ENCODE measurements at places on chromosomes 3 and 15.

GRCh38 chr3:171895900-171896299, 52.8 kb downstream of the TMEM212 start:
- no peak for DNase-seq

- no peak for DNase-seq
Observed at GRCh38 chr3:129100274-129100673, 21.3 kb downstream of the RAB43 start.

DNA sequence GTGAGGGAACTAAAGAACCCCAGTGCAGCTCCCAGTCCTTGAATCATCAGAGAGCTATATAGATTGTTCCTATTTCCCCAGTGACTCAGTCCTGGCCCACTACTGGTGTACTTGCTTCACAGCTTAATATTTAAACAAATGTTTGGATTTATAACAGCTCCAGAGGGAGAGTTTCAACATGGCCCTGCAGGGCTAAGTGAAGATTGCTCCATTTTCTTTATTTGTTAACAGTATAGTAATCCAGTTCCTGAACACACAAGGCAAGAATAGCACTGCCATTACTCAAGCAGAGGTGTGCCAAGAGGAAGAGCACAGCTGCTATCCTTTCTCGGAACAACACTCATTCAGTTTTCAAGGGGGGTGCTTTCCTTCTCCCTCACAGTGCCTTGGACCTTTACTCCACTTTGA, 6.5 kb downstream of the SQOR start:
- DNase-seq = no peak

GRCh38 chr15:76939715-76940114, 8.2 kb downstream of the RCN2 start:
- DNase-seq = no peak

DNA sequence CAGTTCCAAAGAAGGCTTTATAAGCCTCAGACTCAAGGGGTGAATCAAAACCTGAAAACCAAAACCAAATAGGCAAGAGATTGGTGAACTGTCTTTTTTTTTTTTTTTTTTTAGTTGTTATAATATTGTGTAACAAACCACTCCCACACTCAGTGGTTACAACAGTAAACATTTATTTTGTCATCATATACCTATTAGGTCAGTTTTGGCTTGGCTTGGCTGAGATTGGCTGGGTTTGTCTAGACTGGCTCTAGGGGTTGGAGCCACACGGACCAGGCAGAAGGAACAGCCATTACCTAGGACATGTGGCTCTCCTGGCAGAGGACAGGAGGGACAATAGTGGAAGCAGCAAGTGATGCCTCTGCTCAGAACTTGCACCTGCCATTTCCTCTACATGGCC, 26.4 kb upstream of the RYR3 start:
- DNase-seq = no peak

DNA sequence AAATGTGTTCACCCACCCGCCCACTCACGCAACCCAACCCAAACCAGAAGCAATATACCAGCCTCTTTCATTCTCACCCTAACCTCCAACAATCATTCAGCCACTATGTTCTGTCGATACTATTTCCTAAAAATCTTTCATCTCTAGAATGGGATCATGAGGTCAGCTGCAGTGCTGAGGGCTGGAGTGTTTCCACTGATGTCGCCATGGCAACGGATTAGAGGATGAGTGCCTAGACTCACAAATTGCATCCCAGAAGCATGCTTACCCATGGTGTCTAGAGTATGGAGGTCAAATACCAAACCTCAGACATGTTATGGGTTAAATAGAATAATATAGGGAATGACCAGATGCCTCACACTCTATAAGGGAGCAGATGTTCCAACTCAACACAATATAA, 138.5 kb downstream of the GABRB3 start:
- no peak for DNase-seq

- no peak for DNase-seq
Observed at GRCh38 chr3:105853801-105854432, 14.9 kb downstream of the CBLB start.

- DNase-seq = no peak
Observed at GRCh38 chr15:76393614-76394013, 57.0 kb downstream of the ISL2 start.

GRCh38 chr3:46797486-46797885, 65.8 kb downstream of the MYL3 start:
- DNase-seq = no peak

GRCh38 chr3:1007866-1008265, 85.0 kb upstream of the CNTN6 start:
- DNase-seq = no peak

GRCh38 chr15:30065025-30065801, 17.5 kb upstream of the GOLGA8J start:
- no peak for DNase-seq

GRCh38 chr15:88493844-88494243, 26.3 kb downstream of the MRPS11 start:
- DNase-seq = no peak

GRCh38 chr3:148500881-148501280, 196.8 kb upstream of the AGTR1 start:
- no peak for DNase-seq

GRCh38 chr3:37885814-37886213, 24.1 kb downstream of the CTDSPL start:
- DNase-seq = no peak

DNA sequence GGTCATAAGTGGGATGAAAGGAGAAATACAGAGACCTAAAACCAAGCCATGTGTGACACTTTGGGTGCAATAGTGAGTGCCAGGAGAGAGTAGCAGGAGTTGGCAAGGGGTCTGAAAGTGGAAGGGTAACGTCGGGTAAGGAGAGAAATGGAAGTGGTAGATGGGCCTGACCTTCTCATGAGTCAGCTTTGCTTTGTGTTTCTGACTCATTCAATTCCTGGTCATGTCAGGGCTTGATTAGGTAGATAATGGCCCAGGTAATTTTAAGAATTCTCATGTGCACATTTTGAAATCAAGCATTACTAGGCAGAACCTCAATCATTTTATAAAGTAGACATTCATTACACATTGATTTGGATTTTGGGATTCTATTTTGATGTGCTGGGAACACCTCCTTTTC, 262.5 kb downstream of the SOX2 start:
- DNase-seq = no peak

DNA sequence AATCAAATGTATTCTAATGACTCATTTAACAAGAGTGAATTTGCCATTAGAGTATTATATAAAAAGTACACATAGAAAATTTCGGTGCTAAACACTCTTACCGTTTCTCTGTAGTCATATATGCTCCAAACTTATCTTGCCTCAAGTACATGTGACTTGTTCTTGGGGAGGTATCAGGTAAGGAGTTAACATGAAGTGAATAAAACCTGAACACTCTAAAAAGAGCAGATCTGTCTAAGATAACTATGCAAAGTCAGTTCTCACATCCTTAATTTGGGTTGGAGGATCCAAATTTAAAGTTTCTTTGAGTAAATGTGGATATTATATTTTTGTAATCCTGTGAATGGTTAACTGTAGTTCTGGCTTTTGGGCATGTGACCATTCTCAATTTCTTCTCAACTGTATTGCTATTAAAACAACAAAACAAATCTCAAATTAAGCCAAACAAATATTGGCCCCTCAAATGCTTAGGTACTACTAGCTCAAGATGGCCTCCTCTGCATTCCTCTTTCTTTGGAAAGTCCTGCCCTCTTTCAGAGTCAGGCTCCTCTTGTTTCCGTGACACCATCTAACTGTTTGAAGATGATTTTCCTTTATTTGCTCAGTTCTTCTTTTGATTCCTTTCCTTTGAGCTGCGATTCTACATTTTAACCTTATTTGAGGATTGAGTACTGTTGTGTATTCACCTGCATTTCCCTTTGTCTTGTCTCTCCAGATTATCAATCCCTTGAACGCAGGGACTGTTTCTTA, 4.2 kb downstream of the EDEM1 start:
- DNase-seq = no peak

DNA sequence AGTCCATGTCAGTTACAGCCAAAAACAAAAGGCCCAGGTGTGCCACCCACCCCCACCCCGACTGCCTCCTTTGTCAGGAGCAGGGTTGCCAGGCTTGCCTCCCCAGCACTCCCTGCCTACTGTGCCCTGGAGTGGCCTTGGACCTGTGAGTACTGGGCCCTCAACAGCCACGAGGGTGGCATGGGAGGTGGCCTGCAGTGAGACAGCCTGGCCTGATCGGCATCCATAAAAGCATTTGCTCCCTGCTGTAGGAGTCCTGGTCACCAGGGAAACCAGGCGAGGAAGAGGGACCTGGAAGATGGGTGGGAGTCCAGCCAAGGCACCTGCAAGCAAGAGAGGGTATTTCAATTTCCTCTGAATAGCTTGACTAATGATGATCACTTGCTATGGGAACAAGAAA, 56.4 kb upstream of the KCNMB2 start:
- DNase-seq = no peak

- DNase-seq = no peak
Observed at GRCh38 chr3:3038201-3038991, 71.8 kb downstream of the IL5RA start.

DNA sequence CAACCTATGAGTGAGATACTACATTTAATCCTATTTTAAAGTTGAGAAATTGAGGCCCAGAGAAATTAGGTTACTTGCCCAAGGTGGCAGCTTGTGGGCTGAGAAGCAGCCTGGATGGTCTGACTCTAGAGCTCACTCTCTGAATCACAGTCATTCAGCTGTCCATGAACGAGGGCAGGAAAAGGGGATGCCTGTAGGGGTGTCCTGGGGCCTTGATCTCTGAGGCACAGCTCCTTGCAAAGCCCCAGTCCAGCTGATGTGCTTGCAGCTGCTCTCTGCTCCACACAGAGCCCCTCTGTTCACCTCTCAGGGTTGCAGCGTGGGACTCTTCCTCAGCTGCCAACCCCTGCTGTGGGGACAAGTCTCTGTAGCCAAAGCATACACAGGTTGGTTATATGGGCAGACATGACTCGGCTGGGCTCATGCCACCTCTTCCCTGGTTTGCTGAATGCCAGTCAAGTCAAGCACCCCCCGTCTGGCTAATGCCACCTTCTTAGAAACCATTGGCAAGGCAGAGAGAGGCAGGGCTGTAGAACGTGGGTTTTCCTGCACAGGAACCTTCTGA, 56.8 kb downstream of the GASK1A start:
- DNase-seq = no peak

DNA sequence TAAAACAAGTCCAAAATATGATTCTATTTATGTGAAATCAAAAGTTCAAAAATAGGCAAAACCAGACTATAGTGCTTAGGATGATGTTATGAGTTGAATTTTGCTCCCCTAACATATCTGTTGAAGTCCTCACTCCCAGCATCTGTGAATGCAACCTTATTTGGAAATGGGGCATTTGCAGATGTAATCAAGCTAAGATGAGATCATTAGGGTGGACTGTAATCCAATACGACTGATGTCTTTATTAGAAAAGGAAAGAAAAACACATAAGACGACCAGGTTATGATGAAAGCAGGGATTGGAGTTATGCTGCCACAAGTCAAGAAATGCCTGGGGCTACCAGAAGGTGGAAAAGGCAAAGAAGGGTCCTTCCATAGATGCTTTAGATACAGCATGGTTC, 110.5 kb upstream of the CCDC39 start:
- no peak for DNase-seq

DNA sequence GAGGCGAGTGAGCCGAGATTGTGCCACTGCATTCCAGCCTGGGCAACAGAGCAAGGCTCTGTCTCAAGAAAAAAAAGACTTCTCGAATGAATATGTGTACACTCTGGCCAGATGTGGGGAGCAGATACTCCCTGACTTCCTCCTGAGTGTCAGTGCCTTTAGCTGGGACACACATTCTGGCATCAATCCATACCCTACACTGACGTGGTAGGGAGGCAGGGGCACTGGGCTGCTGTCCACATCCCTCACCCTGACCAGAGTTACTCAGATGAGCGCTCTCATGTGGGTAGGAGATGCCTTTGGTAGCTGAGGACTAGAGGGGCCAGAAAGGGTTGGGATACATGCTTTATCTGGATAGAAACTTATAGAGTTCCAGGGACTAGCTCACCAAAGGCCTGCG, 15.6 kb downstream of the LIMD1 start:
- no peak for DNase-seq

- DNase-seq = no peak
Observed at GRCh38 chr3:187025254-187025655, 94.9 kb downstream of the ST6GAL1 start.

- no peak for DNase-seq
Observed at GRCh38 chr3:134602440-134602814, 48.4 kb downstream of the KY start.

GRCh38 chr3:23202203-23202920, 765 bp upstream of the UBE2E2 start:
- peak; percentile 75 for DNase-seq

DNA sequence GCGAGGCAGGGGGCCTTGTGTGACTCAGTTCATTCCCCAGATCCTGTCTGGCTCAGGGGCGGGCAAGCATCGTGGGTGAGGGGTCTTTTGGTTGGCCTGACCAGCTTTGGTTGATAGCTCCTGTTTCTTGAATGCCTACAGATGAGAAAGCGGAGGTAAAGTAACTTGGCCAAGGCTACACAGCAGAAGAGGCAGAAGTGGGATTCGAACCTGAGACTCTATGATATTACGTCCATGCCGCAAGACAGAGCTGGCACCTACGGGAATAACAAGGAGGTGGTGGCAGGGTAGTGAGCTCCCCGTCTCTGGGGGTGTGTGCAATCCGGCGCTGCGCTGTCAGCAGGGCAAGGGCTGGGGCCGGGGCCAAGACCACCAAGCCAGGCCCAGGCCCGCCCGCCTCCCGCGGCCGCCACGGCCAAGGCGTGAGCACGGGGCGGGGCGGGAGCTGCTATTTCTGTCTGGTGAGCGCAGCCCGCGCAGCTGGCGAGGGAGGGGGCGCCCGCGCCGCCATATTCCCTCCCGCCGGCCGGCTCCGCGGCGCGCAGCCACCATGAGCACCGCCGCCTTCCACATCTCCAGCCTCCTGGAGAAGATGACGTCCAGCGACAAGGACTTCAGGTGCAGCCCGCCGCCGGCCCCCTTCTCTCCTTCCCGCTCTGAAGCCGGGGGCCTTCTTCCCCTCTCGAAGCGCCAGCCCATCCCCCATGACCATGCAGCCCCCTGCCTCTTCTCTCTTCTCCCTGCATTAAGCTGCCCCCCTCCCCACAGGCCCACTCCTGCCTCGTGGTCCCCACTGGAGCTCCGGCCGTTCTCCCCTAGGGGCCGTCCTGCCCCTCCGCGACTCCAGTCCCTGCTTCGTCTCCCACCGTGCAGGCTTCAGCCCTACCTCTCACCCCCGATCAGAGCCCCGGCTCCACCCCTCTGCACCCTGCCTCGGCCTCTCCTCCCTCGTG, at the start of gene CAND2:
TSS of gene CAND2 (plus strand) at position 510 of the 953 bp plus-strand sequence. CDS start at position 551, 41 bp downstream.
- no peak for DNase-seq

DNA sequence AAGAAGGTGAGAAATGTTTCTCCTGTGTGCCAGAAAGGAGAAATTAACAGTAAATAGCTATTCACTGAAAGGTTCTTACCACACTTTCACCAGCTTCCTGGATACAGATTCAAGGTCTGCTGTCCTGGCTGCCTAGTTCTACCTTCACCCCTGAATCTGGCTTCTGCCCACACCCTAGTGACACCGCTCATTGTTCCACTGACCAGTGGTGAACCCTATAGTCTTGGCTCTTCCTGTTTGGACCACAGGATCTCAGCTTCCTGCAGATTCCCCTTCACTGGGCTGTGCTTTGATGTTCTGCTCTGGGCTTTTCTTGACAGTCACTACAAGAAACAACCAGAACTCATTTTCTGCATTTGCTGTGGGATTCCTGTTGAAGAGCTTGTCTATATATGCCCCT, 250.0 kb downstream of the XXYLT1 start:
- no peak for DNase-seq

All from hypothalamus (tissue), 51 donors.